ENCODE measurements at places on chromosomes 5 and 9.

DNA sequence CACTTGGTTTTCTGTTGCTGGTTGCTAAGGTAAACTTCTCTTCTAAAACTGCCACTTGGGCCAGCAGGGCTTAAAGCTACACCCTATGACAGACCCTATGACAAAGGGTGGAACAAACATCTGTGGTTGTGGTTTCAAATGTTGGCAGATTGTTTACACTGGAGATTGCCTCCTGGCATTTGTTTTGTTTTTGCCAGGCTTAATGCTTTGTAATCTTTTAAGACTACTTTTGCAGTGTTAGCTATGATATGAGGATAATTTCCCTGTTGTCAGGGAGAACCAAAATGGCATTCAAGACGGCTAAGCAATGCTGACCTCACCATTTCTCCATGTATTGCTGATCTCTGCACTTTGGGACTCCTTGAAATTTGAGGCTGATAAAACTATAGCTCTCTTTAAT, 50.3 kb downstream of the MAMDC2 start:
- no peak for DNase-seq
- H3K4me1 ChIP-seq: no peaks in the 10 kb centered on the region
- H3K36me3 ChIP-seq: no peaks in the 10 kb centered on the region
- H3K27me3 ChIP-seq: peaks cover 3% of the 10 kb centered on the region
- no peak overlapping the region for H3K27ac ChIP-seq

DNA sequence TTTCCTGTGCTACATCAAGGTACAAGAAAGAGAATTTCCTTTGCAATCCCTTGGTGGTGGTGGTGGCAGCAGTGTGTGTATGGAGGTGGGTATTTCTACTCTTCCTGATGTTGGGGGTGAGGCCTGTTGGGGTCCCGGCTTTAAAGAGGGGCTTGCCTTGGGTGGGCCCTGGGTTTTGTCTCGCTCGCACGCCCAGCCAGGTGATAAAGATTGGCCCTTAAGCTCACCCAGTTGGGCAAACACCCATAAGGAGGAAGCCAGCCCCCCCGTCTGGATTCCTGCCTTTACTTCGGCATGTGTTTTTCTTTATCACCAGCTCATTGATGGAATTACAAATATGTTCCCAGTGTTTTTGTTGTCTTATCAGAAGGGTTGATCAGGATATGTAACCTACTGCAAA, 16.0 kb upstream of the SARDH start:
- H3K27me3 ChIP-seq: peaks cover 20% of the 10 kb centered on the region
- H3K36me3 ChIP-seq: no peaks in the 10 kb centered on the region
- no peak for DNase-seq
- no peak overlapping the region for H3K4me3 ChIP-seq
- peaks cover 3% of the 10 kb centered on the region for H3K4me1 ChIP-seq
- H3K27ac ChIP-seq: no peak overlapping the region

DNA sequence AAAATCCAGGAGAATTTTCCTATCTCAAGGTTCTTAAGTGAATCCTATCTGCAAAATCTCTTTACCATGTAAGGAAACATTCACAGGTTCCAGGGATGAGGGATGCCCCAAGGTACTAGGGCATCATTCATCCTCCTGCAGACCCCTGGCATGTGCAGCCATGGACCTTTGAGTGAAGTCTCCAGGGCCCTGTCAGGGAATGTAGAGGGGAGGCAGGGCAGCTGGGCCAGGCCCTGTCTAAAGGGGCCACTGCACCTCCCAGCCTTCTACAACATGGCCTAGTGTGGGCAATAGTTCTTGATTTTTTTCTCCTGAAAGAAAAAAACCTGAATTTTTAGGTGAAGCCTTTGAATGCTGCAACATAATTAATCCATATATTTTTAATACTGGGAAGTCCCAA, 63.3 kb downstream of the SEMA4D start:
- no peaks in the 10 kb centered on the region for H3K27me3 ChIP-seq
- H3K4me3 ChIP-seq: no peak overlapping the region
- peak overlapping the region; percentile 66 for H3K27ac ChIP-seq
- peaks cover 41% of the 10 kb centered on the region for H3K36me3 ChIP-seq
- H3K4me1 ChIP-seq: peaks cover 63% of the 10 kb centered on the region

- H3K4me1 ChIP-seq: no peaks in the 10 kb centered on the region
- no peaks in the 10 kb centered on the region for H3K36me3 ChIP-seq
- DNase-seq: no peak
- peaks cover 34% of the 10 kb centered on the region for H3K27me3 ChIP-seq
- no peak overlapping the region for H3K4me3 ChIP-seq
Measured at GRCh38 chr5:169544264-169544950, 39.2 kb upstream of the SPDL1 start.

GRCh38 chr9:13127131-13127530, 152.4 kb downstream of the MPDZ start:
- H3K27ac ChIP-seq: no peak overlapping the region
- no peak for DNase-seq
- H3K27me3 ChIP-seq: no peaks in the 10 kb centered on the region
- H3K36me3 ChIP-seq: no peaks in the 10 kb centered on the region
- no peak overlapping the region for H3K4me3 ChIP-seq

- peaks cover 3% of the 10 kb centered on the region for H3K27me3 ChIP-seq
- H3K36me3 ChIP-seq: no peaks in the 10 kb centered on the region
- DNase-seq: peak; percentile 42
- H3K4me3 ChIP-seq: no peak overlapping the region
- H3K27ac ChIP-seq: no peak overlapping the region
- no peaks in the 10 kb centered on the region for H3K4me1 ChIP-seq
Measured at GRCh38 chr9:136629879-136630661, 32.6 kb upstream of the EGFL7 start.

DNA sequence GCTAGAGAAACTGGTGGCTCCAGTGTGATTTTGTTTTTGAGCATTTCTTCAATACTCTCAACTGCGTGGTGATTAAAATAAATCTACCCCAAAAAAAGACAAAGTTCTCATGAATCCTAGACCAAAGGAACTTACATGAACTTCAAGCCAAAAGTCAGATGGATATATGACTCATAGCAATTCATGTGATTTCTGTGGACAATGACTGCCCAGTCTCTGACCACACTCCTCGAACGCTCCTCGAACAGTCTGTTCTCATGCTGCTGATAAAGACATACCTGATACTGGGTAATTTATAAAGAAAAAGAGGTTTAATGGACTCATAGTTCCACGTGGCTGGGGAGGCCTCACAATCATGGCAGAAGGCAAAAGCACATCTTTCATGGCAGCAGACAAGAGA, 46.4 kb upstream of the CEP78 start:
- no peak overlapping the region for H3K27ac ChIP-seq
- no peak overlapping the region for H3K4me3 ChIP-seq
- H3K4me1 ChIP-seq: no peaks in the 10 kb centered on the region
- no peak for DNase-seq

DNA sequence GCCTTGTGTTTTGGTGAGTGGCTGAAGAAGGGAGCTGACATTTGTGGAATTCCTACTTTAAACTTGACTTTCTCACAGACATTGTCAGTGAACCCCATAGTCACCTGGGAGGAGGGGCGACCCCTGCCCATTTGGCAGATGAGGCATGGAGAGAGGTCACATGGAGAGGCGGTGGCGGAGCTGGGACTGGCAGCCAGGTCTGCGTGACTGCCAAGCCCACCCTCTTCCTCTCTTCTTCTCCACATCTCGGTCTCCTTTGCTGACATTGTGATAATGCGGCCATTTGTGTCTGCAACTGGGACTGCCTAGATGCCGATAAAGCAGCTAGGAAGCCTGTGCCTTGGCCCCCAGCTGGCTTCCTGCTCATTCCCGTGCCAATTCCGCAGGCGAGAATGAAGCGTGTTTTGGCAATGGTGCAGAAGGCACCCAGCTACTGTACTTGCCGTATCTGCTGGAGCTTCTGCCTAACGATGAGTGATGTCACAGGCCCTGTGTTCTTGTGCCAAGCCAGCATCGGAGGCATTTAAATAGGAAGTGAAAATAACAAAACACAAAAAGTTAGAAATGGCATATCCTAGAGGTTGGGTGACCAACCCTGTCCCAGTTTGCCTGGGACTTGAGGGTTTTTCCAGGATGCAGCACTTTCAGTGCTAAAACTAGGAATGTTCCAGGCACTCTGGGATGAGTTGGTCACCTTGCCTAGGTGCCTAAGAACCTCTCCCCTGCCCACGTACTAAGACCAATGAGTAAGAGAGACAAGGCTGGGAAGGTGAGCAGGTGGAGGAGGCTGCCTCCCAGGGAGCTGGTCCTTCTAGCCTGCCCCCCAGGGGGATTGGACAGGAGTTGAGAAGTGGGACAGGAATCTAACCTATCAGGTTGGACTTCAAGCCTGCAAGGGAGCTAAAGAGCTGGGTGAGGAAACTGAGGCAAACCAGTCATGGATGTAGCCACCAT, 23.6 kb downstream of the OLFML2A start:
- no peaks in the 10 kb centered on the region for H3K4me1 ChIP-seq
- H3K36me3 ChIP-seq: no peaks in the 10 kb centered on the region
- peaks cover 4% of the 10 kb centered on the region for H3K27me3 ChIP-seq
- DNase-seq: no peak
- H3K4me3 ChIP-seq: no peak overlapping the region

Measured in T-helper 2 cell treated with Interferon-gamma antibody and Interleukin-4, amounts not matched to agents 5 μg/mL and 100 μg/mL, for 36 hours (primary cell).